Epithelial cell of esophagus (primary cell): ENCODE measurements at places on chromosomes 1 and 21.

DNA sequence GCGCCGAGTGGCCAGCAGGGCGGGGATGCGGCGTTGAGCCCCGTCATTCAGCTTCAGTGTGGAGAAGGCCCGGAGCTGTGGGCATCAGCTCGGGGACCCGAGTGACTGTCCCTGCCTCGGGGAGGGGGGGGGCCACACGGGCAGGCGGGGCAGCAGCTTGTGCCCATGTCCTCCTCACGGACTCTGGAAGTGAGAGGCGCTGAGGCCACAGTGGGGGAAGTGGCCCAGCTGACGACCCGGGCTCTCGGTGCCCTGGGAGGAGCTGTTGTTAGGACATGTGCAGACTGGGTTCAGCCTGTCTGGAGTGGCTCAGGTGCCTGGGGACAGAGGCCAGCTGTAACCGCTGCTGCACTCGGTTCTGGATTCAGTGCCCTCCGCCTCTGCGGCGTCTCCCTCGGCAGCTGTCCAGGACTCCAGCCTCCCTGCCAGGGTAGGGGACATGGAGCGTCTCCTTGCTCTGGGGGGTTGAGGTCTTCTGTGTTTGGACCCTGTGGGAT lies 71.1 kb downstream of the SKI start:
- peak; percentile 44 for DNase-seq

DNA sequence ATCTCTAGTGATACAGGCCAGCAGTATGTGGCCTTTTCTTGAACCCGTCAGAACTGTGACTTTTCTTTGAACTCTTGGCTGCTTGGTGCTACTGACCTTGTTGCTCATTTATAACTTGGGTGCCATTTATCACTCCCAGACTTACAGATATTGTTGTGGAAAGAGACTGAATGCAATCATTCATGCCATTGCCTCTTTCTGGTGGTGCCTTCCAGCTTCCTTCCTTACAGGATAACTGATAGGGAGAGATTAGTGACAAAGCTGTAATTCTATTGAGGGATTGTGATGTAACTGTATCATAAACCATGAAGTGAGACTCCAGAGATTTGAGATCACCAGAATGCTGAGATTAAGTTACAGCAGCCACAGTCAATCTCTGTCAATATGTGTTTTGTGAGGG lies 256.5 kb downstream of the USP25 start:
- no peak for DNase-seq

DNA sequence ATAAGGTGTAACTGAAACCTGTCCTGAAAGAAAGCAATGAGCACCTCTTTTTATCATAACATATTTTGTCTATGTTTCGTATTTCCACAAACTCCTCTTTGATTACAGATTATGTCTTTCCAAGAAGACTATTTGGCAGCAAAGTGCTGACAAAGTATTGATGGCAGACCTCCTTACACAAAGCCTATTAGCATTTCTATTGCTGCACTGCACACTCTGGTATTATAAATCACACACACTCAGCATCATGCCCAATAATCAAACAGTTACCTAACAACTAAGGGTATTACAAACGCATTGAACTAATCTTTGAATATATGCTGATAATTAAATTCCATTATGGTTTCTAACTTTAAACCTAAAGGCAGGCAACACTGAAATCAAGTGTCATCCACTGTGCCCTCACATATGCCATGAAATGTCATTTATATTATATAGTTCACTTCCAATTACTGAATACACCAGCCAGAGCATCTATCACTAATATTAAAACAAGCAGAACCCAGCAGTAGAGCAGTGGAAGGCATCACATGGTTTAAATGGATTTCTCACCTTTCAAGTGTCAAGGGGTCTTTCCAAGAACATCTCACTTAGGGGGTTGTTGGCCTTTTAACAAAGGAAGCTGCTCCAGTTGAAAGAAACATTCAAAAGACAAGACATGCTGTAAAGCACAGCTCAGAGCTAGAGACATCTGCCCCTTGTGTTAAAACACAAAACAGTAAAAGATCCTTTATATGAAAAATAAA lies 239.1 kb downstream of the RERE start:
- no peak for DNase-seq

GRCh38 chr21:26118938-26119540 lies 51.5 kb downstream of the APP start:
- no peak for DNase-seq

- no peak for DNase-seq
These were observed 14.0 kb upstream of the PRDM16 start for GRCh38 chr1:3055051-3055450.

- DNase-seq = no peak
These were observed 52.0 kb upstream of the RPL11 start for GRCh38 chr1:23639460-23640095.
